ENCODE measurements at places on chromosomes 4 and X. TPM values are rescaled to one million over a fixed set of nuclear protein-coding genes. Genes with fewer than 3 reads are reported as not detected.

The ITIH6 gene
- 0.77 TPM for polyA plus RNA-seq

The PARM1 gene
- 53.1 TPM for polyA plus RNA-seq

The TMPRSS11A gene
- polyA plus RNA-seq, result 0.05 TPM

The SLBP gene
- polyA plus RNA-seq, result 32.2 TPM

The YY2 gene
- polyA plus RNA-seq, result 1.2 TPM

GRCh38 chr4:139834226-139834662 lies 168.6 kb downstream of the MGST2 start:
- DNase-seq, result no peak

DNA sequence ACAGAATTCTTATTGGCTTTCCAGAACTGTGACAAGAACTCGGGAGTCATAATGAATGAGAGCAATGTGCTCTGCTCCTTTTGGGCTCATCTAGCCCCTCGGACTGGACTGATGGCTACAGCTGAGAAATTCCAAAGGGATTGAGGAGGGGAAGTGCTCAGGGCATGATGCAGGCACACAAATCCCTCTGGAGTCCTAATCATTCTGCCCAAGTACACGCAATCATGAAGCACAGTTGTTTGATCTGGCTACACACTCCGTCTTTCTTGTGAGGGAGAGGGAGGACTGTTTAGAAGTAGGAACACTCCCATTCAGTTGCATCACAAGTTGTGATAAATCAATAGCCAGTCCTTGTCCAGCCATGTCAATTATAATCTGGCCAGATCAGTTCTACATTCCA lies 237.5 kb downstream of the COL25A1 start:
- DNase-seq, result no peak

DNA sequence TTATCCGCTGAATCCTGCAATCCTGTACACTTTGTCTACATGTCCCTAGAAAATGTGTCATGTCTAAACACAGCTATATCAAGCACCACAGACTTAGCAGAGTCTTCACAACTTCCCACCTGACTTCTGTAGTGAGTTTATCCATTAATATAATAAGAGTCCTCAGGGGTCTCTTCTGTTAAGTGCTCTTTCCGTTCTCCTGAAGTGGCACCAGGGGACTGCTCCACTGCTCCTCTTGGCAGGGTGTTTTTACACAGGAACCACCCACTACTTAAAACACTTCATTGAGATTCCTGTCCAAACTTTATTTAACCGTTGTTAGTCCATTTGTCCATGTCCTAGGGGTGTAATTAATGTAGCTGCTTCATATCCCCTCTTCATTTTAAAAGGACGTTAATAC lies 1000.4 kb downstream of the STPG2 start:
- no peak for DNase-seq

DNA sequence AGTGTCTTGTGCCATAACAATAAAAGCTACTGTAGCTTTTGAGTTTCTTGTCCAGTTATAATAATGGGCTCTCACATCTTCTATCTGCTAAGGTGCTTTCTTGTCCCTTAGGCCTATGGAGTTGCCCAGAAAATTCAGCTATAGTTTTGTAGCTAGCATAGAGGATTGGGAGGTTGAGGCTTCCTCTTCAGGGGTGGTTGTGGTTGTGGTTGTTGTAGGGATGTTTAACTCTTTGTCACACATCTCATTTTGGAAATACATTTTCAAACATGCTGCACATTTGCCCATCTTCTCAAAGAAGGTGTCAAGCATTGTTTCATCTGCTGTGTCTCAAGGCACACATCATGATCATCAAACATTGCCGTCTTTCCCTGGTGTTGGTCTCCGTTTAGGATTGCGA lies 65.0 kb downstream of the ATXN3L start:
- DNase-seq, result no peak

GRCh38 chr4:2220016-2220630 lies 21.8 kb downstream of the HAUS3 start:
- peak; percentile 43 for DNase-seq

GRCh38 chr4:14743601-14744000 lies 258.7 kb upstream of the CPEB2 start:
- DNase-seq, result no peak

GRCh38 chr4:65645185-65645584 lies 25.1 kb downstream of the EPHA5 start:
- no peak for DNase-seq

- DNase-seq, result no peak
Observed at GRCh38 chr4:8648296-8648695, 55.7 kb downstream of the CPZ start.

- no peak for DNase-seq
Observed at GRCh38 chr4:113006632-113007031, 42.8 kb upstream of the ANK2 start.

GRCh38 chr4:161696944-161697343 lies 466.9 kb downstream of the FSTL5 start:
- no peak for DNase-seq

- no peak for DNase-seq
Observed at GRCh38 chr4:63526251-63526650, 883.0 kb downstream of the TECRL start.

- DNase-seq, result no peak
Observed at GRCh38 chr4:101289306-101289705, 58.0 kb downstream of the PPP3CA start.

- DNase-seq, result no peak
Observed at GRCh38 chr4:163878336-163879121, 384.0 kb downstream of the TMA16 start.

- DNase-seq, result no peak
Observed at GRCh38 chr4:69524706-69525105, 29.0 kb upstream of the UGT2B4 start.

DNA sequence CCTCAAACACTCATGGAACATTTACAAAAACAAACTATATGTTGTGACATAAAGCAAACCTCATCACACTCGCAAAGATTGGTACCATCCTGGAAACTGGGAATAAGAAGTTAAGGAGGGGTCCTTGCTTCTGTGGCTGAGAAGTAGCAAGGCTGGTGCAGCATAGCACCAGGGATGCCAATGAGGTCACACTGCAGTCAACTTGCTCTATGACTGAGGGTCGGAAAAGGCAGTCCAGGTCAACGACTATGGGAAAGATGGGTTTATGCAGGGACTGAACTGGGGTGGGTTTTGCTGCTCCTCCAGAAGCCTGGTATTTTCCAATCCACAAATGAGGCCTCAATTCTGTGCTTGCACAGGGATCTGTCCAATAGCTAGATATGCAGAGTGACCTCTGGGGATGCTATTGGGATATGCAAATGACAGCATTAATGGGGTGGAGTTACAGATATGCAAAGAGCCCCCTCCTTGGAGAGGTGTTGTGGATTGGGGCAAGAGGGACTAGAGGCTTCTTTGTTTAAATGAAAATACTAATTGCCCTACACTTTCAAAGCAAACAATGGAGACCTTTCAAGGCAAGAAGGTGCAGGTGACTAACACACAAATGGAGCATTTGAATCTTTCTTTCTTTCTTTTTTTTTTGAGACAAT lies 7.2 kb upstream of the IL13RA1 start:
- no peak for DNase-seq

- DNase-seq, result no peak
Observed at GRCh38 chr4:94116842-94117241, 90.8 kb upstream of the SMARCAD1 start.

DNA sequence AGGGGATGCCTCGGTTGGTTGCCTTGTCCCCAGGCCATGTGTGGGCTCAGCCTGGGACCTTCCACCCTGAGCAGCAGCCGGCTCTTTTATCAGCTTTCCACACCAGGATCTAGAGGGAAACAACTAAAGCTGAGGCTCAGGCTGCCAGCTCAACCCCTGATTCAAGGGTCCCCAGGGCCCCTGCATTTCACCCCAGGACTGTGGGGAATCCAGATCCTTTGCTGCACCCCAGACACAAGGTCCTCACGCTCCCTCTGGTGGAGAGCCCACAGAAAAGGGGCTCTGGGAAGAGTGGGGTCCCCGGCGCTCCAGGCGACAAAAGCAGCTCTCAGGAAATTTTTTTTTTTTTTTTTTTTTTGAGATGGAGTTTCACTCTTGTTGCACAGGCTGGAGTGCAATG lies 64.3 kb downstream of the ZFYVE28 start:
- DNase-seq, result no peak

- no peak for DNase-seq
Observed at GRCh38 chr4:83782591-83782990, 246.7 kb downstream of the GPAT3 start.

- DNase-seq, result no peak
Observed at GRCh38 chr4:37066159-37066558, 178.4 kb upstream of the NWD2 start.

DNA sequence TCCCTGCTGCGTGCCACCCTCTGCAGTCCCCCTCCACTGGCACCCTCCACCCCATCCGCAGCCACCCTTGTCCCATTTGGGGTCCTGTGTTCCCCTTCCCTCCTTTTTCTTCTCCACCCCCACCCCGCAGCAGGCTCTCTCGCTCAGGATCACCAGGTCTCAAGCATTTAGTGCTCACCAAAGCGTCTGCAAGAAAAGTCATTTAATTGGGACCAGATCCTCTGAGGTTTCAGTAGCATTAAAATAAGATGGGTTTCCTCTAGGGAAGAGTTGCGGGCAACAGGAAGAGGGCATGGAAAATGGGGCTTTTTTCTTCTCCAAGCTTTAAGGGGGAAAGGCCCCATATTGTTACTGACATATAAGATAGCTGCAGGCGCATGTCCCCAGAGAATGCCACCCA lies 4.9 kb upstream of the HAUS7 start:
- DNase-seq, result no peak

- no peak for DNase-seq
Observed at GRCh38 chr4:182062936-182063335, 180.3 kb upstream of the TENM3 start.

DNA sequence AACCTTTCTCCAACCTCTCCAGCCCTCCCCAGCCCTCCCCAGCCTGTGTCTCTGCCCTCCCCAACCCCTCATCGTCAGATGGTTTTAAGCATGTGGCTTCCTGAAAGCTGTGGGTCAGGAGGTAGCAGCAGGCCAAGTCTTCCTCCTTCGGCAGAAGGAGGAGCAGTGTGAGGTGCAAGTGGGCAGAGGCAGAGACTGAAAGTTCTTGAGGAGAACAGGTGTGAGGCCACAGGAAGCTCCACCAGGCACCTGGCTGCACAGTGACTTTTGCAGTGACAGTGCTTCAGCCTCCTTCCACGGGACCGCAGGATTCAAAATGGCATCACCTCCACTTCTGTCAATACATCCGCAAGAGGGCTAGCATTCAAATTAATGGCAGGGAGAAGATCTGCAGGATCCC lies 203.9 kb upstream of the LEF1 start:
- DNase-seq, result no peak
